ENCODE measurements at places on chromosomes 13 and 19. TPM values are rescaled to one million over a fixed set of nuclear protein-coding genes. Genes with fewer than 3 reads are reported as not detected.

The LATS2 gene
- total RNA-seq, result 1.2 TPM

The NLRP7 gene
- 0.19 TPM for total RNA-seq

DNA sequence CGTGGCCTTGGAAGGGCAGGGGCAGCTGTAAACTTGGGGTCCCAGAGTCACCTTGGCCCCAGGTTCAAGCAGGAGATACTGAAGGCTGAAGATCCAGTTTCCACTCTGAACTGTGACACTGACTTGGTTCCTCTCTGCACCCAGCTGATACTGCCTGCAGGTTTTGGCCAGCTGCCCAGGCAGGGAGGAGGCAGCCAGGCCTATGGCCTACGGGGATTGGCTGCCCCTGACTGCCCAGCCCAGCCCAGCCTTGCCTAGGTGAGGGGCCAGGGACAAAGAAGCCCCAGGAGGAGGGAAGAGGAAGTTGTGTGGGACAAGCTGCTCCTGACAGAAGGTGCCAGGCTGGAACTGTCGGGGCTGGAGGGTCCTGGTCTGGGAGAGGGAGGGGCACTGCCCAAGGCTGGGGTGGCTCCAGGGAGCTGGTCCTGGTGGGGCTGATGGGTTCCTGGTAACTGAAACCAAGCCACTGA is 51.7 kb upstream of the CYP4F8 start:
- DNase-seq, result no peak

DNA sequence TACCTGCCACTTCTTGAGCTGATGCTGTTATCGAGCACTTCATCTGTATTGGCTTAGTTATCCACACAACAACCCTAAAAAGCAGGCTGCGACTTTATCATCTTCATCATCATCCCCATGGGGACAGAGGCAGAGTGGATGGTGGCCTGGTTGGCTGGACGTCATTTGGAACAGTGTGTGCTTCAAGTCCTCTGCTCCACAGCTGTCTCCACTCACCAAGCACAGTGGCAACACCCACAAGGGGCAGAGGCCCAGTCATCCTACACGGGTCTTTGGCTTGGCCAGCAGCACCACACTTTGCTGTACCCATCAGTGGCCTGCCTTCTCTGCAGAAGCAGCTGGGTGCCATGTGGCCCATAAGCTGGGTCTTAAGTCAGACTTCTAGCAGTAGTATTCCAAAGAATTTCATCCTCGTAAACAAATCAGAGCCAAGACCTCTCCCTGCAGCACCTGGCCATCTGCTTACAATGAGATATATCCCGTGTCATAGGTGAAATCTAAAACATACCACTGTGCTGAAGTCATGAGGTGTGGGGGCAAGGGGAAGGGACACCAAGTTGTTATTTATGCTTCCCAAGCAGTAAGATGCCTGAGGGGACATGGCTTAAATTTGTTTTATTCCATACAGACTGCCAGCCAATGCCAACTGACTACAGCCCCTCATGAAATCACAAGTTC is 47.9 kb upstream of the EPHX3 start:
- DNase-seq, result no peak

DNA sequence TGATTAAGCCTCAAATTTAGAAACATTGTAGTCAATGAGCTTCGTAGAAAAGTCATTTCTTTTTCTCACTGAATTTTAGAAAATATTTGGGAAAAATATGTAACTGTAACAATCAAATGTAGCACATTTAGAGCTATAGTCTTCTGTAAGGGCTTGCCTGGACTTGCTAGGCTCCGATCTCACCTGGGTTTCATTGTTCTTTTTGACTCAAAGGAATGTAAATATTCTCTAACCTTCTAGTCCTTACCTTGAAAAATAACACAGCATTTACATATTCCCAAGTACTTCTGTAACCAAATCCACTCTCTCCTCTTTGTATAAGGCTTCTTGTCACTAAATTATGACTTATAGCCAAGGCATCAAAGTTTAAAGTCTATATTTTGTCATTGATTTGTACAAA is 2.9 kb upstream of the UFM1 start:
- no peak for DNase-seq

DNA sequence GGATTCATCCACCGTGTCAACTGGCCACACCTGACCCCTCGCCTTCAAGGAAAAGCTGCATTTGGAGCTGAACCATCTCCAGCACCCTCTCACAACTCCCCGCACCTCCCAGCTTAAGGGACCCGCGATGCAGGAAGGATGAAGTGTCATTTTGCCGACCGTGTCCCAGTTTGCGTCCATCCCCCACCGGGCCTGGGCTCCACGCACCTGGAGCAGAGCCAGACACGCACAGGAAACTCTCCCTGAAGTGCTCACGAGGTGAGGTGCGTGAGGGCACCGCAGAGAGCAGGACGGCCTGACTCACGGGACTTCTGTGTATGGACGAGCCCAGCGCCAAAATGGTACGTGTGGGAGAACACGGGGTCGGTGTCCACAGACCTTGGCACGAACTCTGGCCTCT is 7.2 kb downstream of the SHC2 start:
- no peak for DNase-seq

DNA sequence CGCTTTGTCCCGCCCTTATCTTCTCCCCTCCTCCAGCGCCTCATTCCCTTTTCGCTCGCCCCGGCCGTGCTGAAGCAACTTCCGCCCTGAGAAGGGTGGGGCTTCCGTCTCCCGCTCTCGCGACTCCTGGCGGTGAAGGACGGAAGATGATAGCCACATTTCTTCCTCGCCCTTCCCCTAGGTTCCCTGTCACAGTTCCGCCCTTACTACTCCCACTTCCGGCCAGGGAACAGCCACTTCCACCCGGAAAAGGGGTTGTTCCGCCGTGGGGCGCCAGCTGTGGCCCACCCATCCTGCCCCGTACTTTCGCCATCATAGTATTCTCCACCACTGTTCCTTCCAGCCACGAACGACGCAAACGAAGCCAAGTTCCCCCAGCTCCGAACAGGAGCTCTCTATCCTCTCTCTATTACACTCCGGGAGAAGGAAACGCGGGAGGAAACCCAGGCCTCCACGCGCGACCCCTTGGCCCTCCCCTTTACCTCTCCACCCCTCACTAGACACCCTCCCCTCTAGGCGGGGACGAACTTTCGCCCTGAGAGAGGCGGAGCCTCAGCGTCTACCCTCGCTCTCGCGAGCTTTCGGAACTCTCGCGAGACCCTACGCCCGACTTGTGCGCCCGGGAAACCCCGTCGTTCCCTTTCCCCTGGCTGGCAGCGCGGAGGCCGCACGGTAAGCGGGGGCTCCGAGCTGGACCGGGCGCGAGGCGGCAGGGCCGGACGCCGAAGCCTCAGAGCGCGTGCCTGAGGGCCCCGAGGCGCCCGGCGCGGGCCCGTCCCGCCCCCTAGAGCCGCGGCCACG is at the start of gene RPS19:
RPS19 (plus strand) TSS at position 638 of the 801 bp plus-strand sequence. CDS start 520 bp downstream, outside the sequence.
- peak; percentile 99 for DNase-seq

DNA sequence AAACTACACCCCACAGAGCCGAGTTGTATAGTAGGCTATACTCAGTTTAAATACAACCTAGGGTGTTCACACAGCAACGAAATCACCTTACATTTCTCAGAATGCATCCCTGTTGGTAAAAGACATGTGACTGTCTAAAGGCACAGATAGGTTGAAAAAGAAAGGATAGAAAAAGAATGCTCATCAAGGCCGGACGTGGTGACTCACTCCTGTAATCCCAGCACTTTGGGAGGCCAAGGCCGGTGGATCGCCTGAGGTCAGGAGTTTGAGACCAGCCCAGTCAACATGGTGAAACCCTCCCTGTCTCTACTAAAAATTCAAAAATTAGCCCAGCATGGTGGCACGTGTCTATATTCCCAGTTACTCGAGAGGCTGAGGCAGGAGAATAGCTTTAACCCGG is 3.8 kb upstream of the IL17D start:
- DNase-seq, result no peak

GRCh38 chr13:22644941-22645340 is 535.8 kb upstream of the SGCG start:
- DNase-seq, result no peak

GRCh38 chr19:16456652-16457194 is 15.0 kb downstream of the EPS15L1 start:
- DNase-seq, result no peak

- no peak for DNase-seq
Measured at GRCh38 chr19:14097532-14098151, 7.1 kb upstream of the SAMD1 start.

- DNase-seq, result no peak
Measured at GRCh38 chr13:26133286-26133685, 81.5 kb upstream of the SHISA2 start.

GRCh38 chr19:43731846-43732245 is 16.0 kb downstream of the IRGC start:
- DNase-seq, result no peak

- no peak for DNase-seq
Measured at GRCh38 chr13:50543141-50543540, 300.4 kb downstream of the DLEU7 start.

DNA sequence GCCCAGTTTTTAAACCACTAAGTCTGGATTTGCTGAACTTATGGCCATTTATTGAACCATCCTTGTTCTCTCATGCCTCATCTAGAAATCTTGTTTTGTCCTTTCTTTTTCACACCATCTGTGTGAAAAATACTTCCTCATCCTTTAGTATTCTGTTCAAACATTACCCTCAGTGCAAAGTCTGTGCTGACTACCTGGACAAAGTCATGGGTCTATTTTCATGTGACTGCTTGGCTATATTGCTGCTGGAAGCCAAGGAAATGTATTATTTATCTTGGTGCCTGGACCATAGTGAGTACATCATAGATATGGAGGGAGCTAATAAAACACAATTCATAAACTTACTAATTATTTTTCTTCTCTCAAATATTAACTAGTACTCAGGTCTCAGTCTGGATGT is 312.5 kb downstream of the OXGR1 start:
- no peak for DNase-seq

- DNase-seq, result no peak
Measured at GRCh38 chr13:51849145-51850101, 4.4 kb upstream of the TMEM272 start.

DNA sequence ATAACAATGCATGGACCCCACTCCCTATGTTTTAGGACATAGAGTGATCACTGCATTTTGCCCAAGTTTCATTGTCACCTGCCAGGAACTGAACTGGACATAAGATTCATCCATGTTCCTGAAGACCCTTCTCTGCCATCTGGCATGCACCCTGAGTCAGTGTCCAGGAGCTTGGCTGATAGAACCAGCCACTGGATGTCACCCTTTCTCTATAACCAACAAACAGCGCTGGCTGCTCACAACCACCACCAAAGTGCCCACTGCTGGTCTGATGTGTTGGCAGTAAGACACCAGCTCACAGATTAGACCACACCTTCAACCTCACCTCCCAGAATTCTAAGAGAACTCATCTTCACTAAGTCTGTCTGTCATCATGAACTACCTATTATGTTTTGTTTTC is 333.4 kb downstream of the ITGBL1 start:
- DNase-seq, result no peak

DNA sequence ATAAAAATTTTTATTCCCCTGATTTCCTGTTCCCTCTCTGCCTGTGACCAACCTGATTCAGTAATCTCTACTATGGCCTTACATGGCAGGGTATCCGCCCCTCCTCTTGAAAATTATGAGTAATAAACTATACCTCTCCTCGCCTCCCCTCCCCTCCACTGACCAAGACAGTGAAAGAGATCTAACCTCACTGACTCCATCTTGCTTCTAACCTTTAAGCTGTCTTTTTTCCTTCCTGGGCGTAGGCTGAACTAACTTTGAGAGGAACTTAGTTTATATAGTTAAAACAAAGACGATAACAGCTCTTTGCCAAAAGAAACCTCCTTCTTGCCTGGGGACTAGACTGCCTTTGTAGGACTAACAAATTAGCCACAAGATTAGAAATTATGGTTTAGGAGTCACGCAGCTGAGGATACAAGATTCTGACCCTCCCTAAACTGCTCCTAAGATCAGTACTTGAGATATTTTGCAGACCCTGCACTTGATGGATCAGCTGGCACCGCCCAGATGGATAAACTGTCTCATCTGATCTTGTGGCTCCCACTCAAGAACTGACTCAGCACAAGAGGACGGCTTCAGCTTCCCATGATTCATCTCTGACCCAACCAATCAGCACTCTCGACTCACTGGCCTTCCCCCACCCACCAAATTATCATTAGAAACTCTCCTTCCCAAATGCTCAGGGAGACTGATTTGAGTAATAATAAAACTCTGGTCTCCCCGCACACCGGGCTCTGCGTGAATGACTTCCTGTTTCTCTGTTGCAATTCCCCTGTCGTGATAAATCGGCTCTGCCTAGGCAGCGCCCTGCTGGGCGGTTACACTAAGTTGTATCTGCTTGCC is 187.1 kb downstream of the TDRD3 start:
- DNase-seq, result no peak

DNA sequence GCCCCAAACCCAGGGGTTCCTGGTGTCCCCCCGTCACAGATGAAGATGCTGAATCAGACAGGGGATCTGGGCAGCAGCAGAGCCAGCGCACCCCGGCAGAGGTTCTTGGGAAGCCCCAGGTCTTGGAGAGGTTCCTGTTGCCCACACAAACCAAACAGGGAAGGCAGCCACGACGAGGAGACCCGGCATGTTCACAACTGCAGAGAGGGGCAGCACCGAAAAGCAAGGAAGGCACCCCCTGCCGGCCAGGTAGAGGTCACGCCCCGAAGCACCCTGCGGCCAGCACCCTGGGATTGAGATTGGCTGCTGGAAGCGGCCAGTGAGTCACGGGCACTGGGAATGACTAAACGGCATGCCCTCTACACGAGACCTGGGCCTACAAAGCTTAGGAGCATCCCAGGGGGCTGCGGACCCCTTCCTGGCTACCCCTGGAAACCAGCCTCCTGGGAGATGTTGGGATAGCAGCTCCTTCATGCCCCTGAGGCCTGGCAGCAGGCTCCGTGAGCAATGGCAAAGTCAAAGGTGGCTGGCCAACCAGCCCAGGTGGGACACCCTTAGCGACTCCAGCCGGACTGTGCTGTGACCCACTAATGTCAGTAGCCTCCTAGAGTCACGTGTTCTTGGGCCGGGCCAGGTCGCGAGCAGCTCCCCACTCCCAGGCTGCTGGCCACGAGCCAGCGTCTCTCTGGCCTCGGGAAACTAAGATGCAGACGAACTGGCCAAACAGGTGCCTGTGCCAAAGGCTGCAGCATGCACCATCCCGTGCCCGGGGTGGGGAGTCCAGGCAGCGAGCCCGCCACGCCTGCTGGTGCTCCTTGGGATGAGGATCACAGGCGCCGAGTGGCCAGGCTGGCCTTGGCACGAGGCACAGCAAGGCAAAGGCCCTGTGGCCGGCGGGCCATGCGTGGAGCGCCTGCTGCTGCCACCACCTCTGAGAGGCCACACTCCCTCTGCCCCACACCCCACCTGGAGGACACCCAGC is 43.2 kb downstream of the MLLT1 start:
- no peak for DNase-seq

DNA sequence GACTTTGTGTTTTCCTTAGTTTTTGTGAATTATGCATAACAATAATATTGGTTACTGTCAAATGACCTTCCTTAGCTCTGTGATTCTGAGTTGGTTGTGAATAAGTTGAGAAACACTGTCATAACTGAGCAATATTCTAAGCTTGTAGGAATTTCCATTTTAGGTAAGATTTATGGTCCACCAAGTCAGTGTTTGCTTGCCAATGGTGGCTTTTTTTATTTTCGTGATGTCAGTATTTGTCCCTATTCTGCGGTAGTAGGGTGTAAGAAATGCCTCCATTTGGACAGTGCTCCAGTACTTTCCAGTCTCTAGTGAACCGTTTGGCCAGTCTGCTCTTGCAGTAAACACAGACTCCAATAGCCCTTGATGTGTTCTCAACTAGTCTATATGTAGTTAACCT is 94.7 kb downstream of the FRY start:
- DNase-seq, result no peak
